Natural killer cell (primary cell): ENCODE measurements at places on chromosomes 13 and 19. TPM values are rescaled to one million over a fixed set of nuclear protein-coding genes. Genes with fewer than 3 reads are reported as not detected.

GRCh38 chr13:113210833-113211232, 1.4 kb downstream of the CUL4A start:
- no peak for DNase-seq
- peaks cover 7% of the 10 kb centered on the region for H3K36me3 ChIP-seq
- no peak overlapping the region for H3K4me3 ChIP-seq
- peaks cover 39% of the 10 kb centered on the region for H3K4me1 ChIP-seq

DNA sequence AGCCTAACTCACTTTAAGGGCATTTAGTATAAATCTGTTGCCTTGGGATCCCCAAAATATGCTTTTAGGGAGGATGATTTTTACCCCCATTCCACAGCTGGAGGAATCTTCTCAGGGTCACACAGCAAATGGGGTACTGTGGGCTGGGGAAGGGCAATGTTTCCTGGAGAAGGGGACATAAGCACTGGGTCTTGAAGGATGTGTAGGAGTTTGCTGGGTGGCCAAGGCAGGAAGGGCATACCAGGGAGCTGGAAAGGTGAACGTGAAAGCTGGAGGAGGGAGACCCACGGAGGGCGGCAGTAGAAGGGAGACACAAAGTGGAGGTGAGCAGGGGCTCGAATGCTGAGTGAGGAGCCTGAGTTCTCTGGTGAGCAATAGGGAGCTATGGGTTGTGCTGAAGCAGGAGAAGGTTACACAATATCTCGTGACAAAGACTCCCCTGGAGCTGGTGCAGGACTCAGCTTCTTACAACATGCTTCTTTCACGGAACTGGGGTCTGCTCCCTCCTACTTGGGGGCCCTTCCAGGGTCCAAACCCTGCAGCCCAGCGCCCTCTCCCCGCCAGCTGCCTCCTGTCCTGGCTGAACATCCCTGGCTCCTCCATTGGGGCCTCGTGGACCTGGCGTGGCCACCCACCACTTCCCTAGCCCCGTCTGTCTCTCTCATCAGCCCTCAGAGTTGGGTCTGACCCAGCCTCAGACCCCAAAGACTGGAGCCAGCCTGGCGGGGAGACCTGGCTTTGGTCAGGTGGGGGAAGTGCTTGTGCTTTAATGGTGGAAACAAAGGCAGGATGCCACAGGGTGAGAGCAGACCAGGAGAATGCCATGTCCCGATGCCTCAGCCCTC, 11.1 kb downstream of the CILP2 start:
- H3K36me3 ChIP-seq = no peaks in the 10 kb centered on the region
- no peak overlapping the region for H3K27ac ChIP-seq
- H3K4me1 ChIP-seq = no peaks in the 10 kb centered on the region
- H3K27me3 ChIP-seq = no peaks in the 10 kb centered on the region

DNA sequence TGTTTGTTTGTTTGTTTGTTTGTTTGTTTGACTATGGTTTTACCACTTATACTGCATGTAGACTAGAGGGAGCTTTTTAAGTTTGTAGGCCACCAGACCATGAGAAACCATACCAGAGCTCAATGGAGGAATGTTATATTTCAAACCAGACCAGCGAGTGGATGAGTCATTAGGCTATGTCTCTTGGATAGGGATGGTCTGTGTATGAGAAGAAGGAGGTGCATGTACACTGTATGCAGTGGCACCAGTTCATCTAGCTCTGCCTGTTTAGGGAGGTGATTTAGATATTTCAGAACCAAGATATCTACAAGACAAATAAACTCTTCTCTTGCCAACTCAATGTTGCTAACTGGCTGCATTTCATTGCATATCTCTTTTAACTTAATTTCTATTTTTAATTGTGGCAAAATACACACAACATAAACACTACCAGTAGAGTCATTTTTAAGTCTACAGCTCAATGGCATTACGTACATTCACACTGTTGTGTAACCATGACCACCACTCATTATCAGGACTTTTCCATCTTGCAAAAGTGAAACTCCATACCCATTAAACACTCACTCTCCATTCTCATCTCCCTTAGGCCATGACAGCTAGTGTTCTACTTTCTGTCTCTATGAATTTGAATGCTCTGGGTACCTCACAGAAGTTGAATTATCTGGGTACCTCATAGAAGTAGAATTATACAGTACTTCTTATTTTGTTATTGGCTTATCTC, 29.2 kb downstream of the SYDE1 start:
- peaks cover 3% of the 10 kb centered on the region for H3K27me3 ChIP-seq
- no peak overlapping the region for H3K27ac ChIP-seq
- H3K36me3 ChIP-seq = no peaks in the 10 kb centered on the region
- H3K4me3 ChIP-seq = no peak overlapping the region
- DNase-seq = no peak
- H3K4me1 ChIP-seq = no peaks in the 10 kb centered on the region

GRCh38 chr19:18319591-18320135, 3.2 kb downstream of the LSM4 start:
- DNase-seq = no peak
- H3K36me3 ChIP-seq = peaks cover under 1% of the 10 kb centered on the region
- peaks cover 80% of the 10 kb centered on the region for H3K4me1 ChIP-seq
- no peak overlapping the region for H3K27ac ChIP-seq
- H3K4me3 ChIP-seq = no peak overlapping the region
- no peaks in the 10 kb centered on the region for H3K27me3 ChIP-seq

Gene CATSPERD
- not detected for total RNA-seq

GRCh38 chr19:46513461-46514236, 18.0 kb upstream of the PNMA8B start:
- no peak overlapping the region for H3K4me3 ChIP-seq
- peak; percentile 58 for DNase-seq
- no peaks in the 10 kb centered on the region for H3K36me3 ChIP-seq
- peaks cover 7% of the 10 kb centered on the region for H3K27me3 ChIP-seq

- peak overlapping the region; percentile 41 for H3K4me3 ChIP-seq
- H3K27me3 ChIP-seq = no peaks in the 10 kb centered on the region
- H3K27ac ChIP-seq = peak overlapping the region; percentile 82
- H3K4me1 ChIP-seq = peaks cover 82% of the 10 kb centered on the region
- peaks cover 8% of the 10 kb centered on the region for H3K36me3 ChIP-seq
These were observed 67.8 kb downstream of the RASA3 start for GRCh38 chr13:114064450-114065140.

DNA sequence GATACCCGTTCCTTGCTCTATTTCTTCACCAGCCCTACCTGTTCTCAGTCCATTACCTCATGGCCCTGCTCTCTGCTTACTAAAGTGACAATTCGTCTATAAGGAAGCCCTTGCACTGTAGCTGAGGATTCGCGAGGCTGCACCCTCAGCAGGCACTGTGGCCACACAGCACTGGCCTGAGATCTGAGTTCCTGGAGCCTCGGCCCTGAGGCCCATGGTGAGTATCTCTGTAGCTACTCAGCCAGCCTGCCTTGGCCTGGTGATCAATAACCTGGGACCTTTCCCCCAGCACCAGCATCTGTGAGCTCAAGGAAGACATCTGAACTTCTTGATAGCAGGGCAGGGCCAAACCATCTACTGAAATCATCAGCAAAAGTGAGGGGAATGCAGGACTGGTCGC, 90.7 kb downstream of the RGCC start:
- H3K4me1 ChIP-seq = no peaks in the 10 kb centered on the region
- H3K27ac ChIP-seq = no peak overlapping the region
- no peaks in the 10 kb centered on the region for H3K27me3 ChIP-seq
- no peak overlapping the region for H3K4me3 ChIP-seq
- DNase-seq = no peak

Gene NACC1
- total RNA-seq = 43.4 TPM

GRCh38 chr19:10812902-10813404, 23.1 kb downstream of the TMED1 start:
- H3K4me3 ChIP-seq = no peak overlapping the region
- DNase-seq = peak; percentile 56
- peaks cover 50% of the 10 kb centered on the region for H3K36me3 ChIP-seq
- H3K27ac ChIP-seq = peak overlapping the region; percentile 55
- peaks cover 76% of the 10 kb centered on the region for H3K4me1 ChIP-seq
- H3K27me3 ChIP-seq = no peaks in the 10 kb centered on the region

GRCh38 chr13:57634839-57635165, 3.3 kb downstream of the PCDH17 start:
- H3K4me3 ChIP-seq = no peak overlapping the region
- H3K27me3 ChIP-seq = peaks cover 17% of the 10 kb centered on the region
- no peak for DNase-seq
- H3K4me1 ChIP-seq = peaks cover 24% of the 10 kb centered on the region
- H3K27ac ChIP-seq = no peak overlapping the region

Gene TLE6
- total RNA-seq = not detected

Gene PTGER1
- total RNA-seq = 0.73 TPM
